GM12892 (cell line): ENCODE measurements at places on chromosomes 4 and X.

- no peak for DNase-seq
Observed at GRCh38 chr4:145283909-145284308, 103.5 kb upstream of the OTUD4 start.

- no peak for DNase-seq
Observed at GRCh38 chr4:144627663-144628076, 18.3 kb upstream of the HHIP start.

DNA sequence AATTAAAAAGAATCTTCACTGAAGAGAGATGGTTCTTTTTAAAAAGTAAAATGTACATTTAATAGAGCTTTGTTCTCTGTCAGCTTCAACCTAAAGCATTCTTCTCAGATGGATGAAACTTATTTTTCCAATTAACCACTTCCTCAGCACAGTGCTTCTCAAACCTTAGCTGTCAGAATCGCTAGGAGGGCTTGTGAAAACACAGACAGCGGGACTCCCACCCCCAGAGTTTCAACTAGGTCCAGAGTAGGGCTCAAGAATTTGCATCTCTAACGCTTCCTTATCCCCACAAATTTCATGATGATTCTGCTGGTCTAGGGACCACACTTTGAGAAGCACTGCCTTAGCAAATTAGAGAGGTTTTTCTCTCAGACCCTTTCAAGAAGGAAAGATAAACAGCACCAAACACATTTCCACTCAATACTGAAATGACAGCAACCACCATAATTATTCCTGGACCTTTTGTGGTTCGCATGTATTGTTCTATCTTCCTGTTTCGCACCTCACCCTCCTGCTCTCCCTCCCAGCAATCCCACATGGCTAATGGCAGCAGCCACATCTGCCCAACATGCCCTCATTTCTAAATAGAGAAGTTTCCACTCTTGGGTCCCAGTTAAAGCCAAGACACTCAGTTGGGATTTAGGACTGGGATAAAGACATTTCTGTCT, 73.2 kb downstream of the ZNF827 start:
- no peak for DNase-seq

DNA sequence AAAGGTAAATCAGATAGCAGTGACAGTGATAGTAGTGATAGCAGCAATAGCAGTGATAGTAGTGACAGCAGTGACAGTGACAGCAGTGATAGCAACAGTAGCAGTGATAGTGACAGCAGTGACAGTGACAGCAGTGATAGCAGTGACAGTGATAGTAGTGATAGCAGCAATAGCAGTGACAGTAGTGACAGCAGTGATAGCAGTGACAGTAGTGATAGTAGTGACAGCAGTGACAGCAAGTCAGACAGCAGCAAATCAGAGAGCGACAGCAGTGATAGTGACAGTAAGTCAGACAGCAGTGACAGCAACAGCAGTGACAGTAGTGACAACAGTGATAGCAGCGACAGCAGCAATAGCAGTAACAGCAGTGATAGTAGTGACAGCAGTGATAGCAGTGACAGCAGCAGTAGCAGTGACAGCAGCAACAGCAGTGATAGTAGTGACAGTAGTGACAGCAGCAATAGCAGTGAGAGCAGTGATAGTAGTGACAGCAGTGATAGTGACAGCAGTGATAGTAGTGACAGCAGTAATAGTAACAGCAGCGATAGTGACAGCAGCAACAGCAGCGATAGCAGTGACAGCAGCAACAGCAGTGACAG, 6.1 kb downstream of the DSPP start:
- no peak for DNase-seq

- DNase-seq: no peak
Observed at GRCh38 chr4:16217300-16218051, 8.8 kb downstream of the TAPT1 start.

- DNase-seq: no peak
Observed at GRCh38 chrX:47133493-47133892, 11.0 kb downstream of the NDUFB11 start.

- DNase-seq: no peak
Observed at GRCh38 chrX:39728025-39728424, 369.7 kb downstream of the BCOR start.

DNA sequence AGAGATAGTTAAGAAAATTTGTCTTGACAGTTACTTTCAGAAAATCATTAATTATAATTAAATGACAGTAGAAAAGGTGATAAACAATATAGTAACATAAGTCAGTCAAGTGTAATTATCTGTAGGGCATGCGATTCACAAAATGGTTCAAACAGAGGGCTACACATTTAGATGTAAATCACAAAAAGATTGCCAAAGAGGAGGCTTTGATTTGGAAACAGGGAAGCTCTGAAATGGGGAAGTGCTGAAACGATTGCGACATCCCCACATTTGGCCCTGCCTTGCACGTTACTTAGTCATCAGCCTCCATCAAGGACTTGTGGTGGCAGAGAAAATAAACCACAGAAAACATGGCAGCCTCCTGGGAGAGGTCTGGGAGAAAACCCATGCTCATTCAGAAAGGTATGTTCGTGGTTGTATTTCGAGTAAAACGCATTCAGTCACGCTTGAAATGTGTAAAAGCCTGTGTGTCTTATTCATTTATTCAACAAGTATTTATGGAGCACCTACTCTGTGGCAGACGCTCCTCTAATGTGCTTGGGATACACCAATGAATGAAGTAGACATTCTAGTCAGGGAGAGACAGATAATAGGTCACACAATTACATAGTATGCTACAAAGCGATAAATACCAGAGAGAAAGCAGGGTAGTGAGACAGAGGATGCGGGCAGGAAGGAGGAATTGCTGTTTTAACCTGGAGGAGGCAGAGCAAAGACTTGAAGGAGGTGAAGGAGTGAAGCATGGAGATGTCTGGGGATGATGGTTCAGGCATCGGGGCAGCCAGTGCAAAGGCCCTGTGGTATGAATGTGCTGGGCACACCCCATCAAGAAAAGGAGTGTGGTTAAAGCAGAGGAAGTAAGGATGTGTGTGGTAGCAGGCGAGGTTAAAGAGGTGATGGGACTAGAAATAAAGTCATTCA, 7.8 kb downstream of the RBM47 start:
- DNase-seq: no peak

DNA sequence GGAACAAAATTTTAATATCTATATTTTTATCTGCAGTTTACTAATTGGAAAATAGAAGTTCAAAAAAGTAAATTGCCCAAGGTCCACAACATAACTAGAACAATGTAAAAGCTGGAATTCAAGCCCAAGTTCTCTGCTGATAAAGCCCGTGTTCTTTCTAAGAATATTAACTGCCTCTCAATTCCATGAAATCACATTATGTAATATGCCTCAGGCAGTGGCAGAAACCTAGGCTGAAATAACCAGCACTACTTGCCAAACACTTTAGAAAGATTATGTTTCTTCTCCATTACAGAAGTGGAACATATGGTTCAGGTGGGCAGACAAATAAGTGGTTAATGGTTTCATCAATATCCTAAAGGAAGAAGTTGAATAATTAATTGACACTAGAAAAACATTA, 56.7 kb upstream of the ADGRL3 start:
- DNase-seq: no peak

GRCh38 chr4:2834001-2834921, 9.4 kb upstream of the ADD1 start:
- DNase-seq: peak; percentile 13

DNA sequence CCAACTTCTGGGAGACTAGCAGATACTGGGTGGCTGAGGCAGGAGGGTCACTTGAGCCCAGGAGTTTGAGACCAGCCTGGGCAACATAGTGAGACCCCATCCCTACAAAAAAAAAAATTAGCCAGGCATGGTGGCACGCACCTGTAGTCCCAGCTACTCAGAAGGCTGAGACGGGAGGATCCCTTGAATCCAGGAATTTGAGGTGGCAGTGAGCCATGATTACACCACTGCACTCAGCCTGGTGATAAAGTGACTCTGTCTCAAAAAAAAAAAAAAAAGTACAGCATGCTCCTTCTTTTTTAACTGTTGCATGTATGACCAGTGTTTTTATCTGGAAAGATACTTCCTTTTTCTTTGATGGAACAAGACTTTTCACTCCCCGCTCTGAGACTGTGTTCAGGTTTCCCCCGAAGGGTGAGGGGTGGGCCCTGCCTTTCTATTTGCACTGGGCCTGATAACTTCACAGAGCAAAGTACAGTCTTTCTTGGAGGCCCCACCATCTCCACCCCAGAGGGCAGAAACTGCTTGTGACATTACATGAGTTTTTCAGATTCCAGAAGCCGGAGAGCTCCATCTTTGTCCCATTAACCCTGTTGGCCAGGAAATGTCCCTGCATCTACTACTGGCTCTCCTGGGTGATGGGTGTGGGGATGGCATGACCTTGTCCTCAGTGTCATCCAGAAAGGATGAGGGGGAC, 35.2 kb downstream of the NYX start:
- DNase-seq: no peak

DNA sequence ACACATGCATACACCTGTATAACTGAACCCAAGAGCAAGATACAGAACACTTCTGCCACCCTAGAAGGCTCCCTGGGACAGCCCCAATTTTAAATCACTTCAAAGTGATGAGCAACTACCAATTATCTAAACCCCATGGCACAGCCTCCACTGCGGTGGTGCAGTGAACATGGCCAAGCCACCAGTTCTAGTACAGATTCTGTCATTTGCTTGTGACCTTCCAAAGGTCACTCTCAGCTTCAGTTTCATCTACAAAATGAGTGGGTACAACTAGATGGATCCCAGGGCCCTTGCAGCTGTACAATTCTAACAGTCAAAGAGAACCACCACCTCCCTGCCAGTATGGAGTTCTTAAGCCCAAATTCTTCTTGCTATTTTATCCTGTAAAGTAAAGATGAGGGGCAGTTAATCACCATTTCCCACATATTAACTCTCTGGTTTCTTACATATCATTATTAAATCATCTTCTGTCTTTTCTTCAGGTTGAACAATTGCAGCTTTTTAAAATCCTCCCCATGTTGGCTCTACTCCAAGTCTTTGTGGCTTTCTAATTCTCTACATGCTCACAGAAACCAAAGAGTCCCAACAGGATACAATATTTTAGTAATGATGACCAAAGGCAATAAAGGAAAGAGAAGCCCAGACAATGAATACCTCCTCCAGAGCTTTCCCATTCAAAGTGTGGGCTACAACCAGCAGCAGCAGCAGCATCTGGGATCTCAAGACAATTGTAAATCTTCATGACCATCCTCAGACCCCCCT, 39.0 kb upstream of the GPM6B start:
- DNase-seq: no peak

DNA sequence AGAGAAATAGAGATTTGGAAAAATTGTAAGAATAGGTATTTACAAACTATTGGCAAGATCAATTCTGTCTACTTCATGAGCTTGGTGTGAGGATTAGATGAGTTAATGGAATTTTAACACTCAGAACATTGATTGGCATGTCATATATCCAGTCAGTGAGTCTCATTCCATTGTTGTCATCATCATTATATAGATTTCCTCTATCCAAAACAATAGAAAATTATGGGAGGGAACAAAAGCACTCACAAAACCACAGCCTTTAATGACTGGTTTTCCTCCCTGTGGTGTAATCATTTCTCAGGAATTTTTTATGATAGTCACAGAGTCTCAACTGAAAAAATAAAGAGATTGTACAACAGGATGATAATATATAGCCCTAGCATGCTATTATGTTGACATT, 21.1 kb downstream of the KLHL5 start:
- DNase-seq: no peak

- no peak for DNase-seq
Observed at GRCh38 chrX:44025555-44025954, 52.4 kb upstream of the NDP start.

DNA sequence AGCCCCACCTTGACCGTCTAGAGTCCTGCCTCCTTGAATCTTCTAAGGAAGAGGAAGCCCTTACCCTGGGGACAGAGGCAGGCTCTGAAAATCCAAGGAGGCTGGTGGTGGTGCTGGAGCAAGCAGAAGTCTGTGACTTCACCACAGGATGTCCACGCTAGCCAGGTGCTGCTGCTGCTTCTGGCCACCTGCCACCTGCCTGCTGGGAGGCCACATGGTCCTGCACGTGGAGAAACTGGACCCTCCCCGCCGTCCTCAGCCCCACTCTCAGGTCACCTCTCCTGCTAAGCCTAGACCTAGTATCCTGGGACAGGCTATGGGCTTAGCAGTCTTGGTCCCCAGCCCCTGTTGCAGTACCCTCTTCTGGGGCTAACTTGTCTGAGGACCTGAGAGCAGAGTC, 15.8 kb downstream of the TMEM31 start:
- DNase-seq: no peak

- no peak for DNase-seq
Observed at GRCh38 chr4:184805462-184806228, 20.1 kb downstream of the ACSL1 start.

GRCh38 chr4:52010986-52011385, 9.2 kb downstream of the LRRC66 start:
- no peak for DNase-seq

GRCh38 chr4:47482326-47482725, 2.7 kb upstream of the ATP10D start:
- DNase-seq: no peak

DNA sequence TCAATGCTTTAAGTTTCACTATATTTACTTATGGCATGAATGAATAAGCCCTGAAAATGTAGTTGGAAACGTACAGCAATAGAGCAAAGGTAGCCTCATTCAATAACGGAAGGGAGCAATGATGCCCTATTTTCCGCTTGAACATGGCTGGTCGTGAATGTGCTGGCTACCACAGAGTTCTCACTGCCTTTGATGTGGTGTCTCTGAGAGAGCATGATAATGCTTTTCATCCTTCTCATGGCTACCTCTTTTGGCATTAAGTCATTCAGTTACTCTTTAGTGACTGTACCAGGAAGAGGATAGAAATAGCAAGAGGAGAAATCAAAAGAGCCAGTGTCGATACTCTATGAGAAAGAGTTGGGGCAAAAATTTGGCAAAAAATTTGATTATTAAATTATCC, 308.0 kb downstream of the PPP3CA start:
- DNase-seq: no peak

- DNase-seq: no peak
Observed at GRCh38 chr4:120855307-120856001, 67.1 kb downstream of the PRDM5 start.

GRCh38 chr4:114519368-114519767, 79.2 kb upstream of the UGT8 start:
- DNase-seq: no peak

- DNase-seq: peak; percentile 38
Observed at GRCh38 chrX:40646489-40647306, 663 bp downstream of the CXorf38 start.

DNA sequence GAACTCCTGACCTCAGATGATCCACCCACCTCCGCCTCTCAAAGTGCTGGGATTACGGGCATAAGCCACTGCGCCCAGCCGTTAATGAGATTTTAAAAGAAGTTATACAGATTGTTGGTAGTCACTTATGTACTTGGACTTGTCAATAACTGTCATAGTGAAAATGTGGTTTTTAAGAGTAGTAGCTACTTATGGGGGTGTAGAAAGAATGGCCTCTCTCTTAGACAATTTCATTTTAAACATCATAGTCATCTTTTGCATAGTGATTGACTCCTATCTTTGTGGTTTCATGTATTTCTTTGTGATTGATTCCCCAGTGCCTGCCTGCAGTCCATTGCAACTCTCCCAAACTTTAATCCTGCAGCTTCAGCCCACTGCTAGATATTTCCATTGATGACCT, 17.4 kb downstream of the FAM199X start:
- DNase-seq: no peak
